ENCODE measurements at places on chromosomes 7 and 10.

DNA sequence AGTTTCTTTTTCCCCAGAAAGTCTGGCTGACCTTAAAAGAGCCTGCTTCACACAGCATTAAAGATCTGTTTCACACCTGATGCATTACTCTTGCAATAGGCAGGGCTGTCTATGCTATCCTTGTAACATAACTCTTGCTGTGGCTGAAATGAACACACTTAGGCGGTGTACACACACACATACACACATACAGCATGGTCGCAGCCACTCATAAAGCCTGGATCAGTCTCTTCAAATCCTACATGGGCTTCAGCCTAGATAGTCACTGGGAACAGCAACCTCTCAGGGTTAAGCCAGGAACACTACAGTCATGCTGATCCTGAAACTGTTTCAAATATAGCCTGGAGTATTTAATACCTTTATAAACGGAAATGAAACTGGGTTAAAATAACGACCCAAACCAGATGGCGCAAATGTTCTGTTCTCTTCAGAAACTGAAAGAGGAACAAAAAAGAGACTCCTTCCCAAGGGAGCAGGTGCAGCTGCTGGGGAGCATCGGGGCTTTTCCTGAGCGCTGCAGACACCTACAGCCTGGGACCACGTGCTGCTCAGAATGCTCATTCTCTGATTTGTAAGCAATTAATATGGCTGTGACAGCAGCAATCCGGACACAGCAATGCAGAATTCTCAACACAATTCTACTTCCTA lies 61.0 kb upstream of the SFMBT2 start:
- DNase-seq = no peak

DNA sequence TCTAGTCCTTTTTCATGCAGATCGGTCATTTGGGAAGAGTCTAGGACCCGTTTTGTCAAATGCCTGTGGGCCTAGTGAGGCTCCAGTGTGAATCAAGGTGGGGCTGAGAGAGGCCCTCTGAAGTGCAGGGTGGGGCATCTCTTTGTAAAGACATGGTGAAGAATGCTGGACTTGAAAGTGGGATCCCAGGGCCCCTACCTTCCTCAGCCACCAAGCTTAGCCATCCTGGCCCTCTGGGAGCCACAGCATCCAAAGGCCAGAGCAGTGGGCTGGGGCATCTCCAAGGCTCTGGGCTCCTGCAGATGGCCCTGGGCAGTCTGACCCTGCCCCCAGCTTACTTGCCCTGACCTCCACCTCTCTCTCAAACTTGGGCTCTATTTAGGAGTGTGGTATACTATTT lies 78.5 kb downstream of the ADCY1 start:
- no peak for DNase-seq

- DNase-seq = no peak
Measured at GRCh38 chr7:105748701-105749100, 127.7 kb downstream of the ATXN7L1 start.

DNA sequence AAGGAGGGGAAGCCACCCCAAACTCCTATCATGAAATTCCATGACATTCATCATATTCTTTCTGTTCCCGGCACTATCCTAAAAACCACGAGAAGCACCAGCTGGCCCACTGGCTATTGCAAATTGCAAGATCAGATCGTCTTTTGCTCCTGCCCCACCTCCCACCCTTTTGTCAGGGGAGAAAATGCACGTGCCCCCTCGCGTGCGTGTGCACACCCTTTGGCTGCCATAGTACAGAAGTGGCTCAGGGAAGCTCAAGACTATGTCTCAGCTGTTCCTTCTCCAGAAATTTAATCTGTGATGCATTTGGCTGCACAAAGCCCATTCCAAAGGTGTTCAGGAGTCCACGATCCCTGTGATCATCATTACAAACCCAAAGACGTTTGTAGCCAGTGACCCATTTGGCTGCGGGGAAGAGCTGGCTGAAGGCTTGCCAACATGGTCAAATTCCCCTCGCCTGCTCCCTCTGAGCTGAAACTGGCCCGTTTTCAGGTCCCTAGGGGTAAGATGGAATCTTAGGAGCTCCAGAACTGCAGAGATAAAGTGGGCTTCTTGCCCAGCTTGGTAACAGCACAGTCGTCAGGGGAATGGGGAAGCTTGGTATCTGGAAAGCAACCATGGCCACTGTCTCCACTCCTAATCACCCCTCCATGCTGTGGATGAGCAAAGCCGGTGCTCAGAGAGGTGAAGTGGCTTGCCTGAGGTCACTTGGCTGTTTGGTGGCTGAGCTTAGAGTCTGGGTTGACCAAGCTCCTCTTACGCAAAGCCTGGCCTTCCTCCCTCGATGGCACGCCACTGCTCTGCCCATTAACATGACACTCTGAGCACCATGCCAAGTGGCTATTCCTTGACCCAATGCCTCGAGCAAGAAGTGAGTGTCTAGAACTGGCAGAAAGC lies 155.4 kb downstream of the NEURL1 start:
- no peak for DNase-seq

- peak; percentile 49 for DNase-seq
Measured at GRCh38 chr7:100353685-100354330, 4.1 kb upstream of the PILRB start.

DNA sequence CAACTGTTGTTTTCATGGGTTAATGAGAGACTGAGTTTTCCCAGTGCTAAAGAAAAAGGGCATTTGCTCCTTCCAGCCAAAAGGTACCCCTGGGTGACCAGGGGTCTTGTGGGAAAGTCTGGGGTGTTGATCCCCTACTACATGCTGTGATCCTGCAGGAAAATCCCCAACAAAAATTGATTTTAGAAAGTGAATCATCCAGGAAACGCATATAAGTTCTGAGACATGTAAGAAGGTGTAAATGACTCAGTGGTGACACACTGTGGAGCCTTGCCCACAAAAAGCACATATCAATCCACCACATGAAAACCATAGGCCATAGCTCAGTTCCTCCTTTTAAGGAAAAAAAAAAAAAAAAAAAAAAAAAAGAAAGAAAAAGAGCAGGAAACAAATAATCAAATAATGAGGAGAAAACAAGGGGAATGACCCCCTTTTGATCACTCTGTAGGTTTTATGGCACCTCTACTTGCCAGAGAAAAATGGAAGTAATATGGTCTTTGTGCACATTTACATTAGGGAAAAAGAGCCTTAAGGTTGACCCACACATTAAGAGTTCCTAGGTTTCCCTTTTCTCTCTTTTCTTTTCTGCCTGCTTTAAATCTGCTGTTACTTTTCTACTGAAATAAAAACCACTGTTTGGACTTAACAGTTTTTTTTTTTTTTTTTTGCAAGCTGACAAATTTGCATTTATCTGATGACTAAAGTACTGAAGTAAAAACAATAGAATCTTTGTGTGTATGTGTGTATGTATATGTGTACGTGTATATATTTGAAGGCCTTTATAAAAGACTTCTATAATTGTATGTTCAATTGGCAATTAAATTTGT lies 386.0 kb downstream of the KIF20B start:
- DNase-seq = no peak

DNA sequence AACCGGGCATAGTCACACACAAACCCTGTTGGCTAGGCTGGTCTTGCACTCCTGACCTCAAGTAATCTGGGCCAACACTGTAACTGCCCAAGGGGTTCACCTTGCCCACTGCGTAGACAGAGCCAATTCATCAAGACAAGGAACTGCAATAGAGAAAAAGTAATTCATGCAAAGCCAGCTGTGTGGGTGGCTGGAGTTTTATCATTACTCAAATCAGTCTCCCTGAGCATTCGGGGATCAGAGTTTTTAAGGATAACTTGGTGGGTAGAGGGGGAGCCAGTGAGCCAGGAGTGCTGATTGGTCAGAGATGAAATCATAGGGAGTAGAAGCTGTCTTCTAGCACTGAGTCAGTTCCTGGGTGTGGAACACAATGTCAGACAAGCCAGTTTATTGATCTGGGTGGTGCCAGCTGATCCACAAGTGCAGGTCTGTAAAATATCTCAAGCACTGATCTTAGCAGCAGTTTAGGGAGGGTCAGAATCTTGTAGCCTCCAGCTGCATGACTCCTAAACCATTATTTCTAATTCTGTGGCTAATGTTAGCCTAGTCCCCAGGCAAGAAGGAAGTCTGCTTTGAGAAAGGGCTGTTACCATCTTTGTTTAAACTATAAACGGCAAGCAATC lies 15.6 kb upstream of the FXYD4 start:
- DNase-seq = no peak

DNA sequence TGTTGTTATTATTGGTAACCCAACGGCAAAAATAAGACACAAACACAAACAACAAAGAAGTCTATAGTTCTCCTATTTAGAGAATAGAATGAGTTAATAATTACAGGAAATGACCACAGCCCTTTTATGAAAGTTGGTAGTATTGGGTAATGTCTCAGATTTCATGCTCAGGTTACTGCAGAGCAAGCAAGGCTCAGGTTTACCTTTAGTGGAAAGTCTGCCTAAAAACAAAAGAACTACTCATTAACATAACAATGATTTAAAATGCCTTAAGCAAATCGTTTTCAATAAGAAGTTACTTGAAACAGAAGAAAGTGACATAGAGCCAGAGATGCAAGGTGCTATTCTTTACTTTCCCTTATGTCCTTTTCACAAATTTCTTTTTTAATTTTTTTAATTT lies 441.2 kb downstream of the PLXDC2 start:
- DNase-seq = no peak

DNA sequence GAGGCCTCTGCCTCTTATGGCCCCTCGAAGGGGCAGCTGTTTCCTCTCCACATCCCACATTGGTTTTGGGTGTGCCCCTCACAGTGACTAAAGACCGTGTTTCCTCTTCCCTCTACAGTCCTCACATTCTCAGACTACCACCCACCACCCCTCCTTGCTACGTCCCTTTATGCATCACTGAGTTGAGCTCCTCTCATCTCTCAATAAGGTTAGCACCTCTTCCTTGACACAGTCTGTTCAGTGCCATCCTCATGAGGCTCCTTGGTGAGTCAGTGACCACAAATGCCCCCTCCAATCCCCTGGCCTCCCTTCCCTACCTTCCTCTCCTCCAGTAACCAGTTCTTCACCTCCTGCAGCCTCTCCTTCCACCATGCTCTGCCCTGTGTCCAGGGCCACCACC lies 239.1 kb upstream of the MYO3A start:
- no peak for DNase-seq

GRCh38 chr7:8436965-8437364 lies 3.6 kb downstream of the NXPH1 start:
- DNase-seq = peak; percentile 34

DNA sequence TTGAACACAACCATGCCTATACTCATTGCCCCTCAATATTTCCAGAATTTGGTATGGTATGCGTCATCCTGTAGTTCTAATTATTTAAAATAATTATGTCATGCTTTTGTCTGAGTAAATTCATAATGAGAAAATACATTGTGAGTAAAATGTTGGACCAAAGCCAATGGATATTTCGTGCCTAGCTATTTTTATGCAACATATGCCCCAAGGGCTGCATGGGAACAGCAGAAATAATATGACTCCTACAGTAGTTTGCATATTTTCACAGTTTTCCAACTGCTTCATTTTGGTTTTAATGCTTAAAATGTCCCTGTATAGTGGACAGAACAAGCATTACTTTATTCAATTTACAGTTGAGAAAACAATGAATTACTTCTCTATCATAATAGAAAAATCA lies 1115.6 kb upstream of the GHITM start:
- no peak for DNase-seq

- no peak for DNase-seq
Measured at GRCh38 chr7:25671111-25671510, 442.8 kb upstream of the NPVF start.

- DNase-seq = no peak
Measured at GRCh38 chr7:1865571-1866255, 195.6 kb downstream of the ELFN1 start.

GRCh38 chr7:18289788-18290187 lies 205.8 kb upstream of the HDAC9 start:
- no peak for DNase-seq

DNA sequence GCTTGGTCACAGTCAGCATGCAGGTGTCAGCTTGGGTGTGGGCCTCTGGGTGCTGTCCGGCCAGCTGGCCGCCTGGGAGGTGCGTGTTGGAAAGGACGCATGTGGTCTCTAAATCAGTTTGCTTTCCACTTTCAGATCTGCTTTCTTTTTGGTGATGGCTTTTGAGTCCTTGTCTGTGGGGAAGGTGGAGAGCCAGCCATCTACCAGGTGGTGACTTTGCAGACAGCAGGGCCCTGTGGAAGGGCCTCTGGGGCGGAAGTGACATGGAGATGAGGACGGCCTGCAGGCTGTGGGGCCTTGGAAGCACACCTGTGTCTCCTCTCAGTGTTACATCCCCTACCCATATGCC lies 59.4 kb downstream of the WDR37 start:
- DNase-seq = no peak

- DNase-seq = no peak
Measured at GRCh38 chr10:85784792-85785191, 581.8 kb downstream of the GRID1 start.

GRCh38 chr7:105218215-105218614 lies 170.5 kb downstream of the SRPK2 start:
- DNase-seq = no peak

GRCh38 chr10:77036993-77037734 lies 600.4 kb downstream of the KCNMA1 start:
- DNase-seq = peak; percentile 2

- no peak for DNase-seq
Measured at GRCh38 chr10:29535778-29536453, 98.9 kb downstream of the SVIL start.

DNA sequence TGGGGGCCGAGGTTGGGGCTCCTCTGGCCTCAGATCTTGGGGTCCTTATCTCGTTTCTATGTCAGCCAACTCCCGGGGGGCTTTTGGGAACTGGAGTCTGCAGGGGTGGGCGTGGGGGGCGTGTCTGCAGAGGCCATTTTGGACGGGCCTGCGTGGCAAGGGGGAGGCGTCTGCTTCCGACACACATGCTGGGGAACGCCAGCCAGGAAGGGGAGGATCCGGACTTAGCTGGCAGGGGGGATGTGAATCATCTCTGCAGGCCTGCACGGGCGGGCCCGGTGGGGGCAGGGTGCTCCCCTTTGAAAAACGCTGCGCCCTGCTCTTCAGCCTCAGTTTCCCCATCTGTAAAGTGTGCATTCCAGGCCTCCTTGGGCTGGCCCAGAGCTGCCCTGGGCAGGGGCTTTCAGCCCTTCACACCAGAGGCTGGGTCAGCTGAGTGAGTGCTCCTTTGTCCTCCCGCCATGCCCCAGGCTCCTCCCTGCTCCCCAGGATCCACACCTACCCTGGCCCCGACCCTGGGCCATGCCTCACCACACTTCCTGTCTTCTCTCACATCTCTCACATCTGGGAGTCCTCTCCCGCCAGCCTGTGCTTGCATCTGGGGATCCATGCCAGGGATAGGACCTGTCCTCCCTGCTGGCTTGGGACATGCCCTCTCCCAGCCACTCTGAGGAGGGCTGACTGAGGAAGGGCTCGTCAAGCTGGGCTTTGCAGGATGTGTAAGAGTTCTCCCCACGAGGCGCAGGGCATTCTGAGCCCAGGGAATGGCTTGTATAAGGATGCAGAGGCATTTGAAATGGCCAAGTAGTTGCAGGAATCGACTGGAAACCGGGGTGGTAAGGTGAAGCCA lies 172.6 kb upstream of the TNRC18 start:
- peak; percentile 45 for DNase-seq

- DNase-seq = no peak
Measured at GRCh38 chr10:72056932-72057751, 31.2 kb downstream of the SPOCK2 start.

DNA sequence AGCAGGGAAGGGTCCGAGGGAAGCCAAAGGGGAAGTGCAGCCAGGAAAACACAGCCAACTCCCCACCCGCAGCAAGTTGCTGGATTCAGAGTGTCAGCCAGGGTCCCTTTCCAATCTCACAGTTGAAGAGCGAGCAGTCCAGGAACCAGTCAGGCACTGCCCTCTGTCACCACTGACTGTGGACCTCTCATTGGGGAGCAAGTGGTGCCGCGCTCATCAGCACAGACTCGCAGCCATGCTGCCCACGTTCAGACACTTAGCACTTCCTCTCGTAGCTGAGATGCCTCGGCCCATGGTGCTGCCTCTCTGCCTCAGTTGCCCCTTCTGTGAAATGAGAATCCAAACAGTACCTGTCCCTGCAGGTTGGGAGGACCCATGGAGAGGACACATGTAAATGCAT lies 123.6 kb upstream of the CHST15 start:
- no peak for DNase-seq

Data from CD4-positive, alpha-beta T cell treated with Interleukin-10 for 1 hour (primary cell).